ENCODE measurements at places on chromosomes 11 and 22.

GRCh38 chr11:7892840-7893254 is 38.2 kb downstream of the OR10A6 start:
- DNase-seq: no peak

DNA sequence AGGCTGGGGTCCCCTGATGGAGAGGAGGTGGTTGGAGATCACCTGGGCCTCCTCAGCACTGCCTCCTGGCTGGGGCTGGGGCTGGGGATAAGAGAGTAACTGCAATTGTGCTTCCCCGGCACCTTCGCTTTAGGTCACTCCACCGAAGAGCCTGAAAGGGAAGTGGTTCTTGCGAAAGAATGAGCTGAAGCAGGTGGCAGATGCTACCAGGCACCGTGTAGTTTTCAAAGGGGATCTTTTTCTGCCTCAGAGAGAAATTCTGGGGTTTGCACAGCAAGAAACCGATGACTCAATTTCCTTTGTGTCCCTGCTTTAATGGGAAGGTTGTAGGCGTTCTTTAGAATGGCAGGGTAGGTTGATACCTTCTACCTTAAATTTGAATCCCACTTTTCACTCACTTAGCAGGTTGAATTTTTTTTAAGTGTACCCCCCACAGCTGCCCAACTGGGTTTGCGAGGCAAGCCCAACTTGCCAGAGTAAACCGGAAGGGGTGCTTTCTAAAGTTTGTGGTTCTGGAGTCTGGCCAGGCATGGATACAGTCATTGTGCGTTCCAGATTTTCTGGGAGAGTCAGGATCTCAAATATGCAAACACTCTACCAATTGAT is 5.3 kb downstream of the CD44 start:
- peak; percentile 69 for DNase-seq

DNA sequence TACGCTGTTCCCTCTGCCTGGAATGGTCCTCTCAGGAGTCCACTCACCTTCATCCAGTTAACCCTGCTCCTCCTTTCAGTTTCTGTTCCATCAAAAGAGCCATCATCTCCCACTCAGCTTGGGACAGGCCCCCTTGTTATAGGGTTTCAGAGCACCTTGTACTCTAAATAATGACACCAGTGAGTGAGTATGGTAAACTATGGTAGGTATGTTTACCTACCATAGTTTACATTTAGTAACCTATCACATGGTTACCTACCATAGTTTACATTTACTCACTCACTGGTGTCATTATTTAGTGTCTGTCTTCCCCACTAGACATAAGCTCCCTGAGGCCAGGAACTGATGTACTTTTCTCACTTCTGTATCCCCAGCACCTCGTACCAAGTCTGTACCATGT is 130.2 kb upstream of the SESN3 start:
- no peak for DNase-seq

- no peak for DNase-seq
Observed at GRCh38 chr11:43992834-43993637, 50.6 kb downstream of the C11orf96 start.

DNA sequence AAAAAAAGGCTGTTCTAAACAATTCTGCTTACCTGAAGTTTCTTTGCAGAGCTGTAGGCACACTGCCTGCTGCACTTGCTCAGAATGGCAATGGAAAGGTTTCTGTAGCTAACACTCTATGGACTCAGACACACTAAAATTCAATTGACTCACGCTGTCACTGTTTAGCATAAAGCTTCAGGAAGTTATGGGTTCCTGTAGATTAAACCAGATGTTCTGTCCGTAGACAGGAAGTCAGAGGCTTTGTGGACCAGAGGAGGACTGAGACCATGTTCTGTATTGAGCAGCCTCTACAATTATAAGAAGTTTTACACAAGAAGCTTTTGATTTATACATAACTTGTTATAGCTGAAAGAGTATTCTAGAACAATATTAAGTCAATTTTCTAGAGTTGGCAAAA is 70.4 kb downstream of the GLYATL1 start:
- DNase-seq: no peak

DNA sequence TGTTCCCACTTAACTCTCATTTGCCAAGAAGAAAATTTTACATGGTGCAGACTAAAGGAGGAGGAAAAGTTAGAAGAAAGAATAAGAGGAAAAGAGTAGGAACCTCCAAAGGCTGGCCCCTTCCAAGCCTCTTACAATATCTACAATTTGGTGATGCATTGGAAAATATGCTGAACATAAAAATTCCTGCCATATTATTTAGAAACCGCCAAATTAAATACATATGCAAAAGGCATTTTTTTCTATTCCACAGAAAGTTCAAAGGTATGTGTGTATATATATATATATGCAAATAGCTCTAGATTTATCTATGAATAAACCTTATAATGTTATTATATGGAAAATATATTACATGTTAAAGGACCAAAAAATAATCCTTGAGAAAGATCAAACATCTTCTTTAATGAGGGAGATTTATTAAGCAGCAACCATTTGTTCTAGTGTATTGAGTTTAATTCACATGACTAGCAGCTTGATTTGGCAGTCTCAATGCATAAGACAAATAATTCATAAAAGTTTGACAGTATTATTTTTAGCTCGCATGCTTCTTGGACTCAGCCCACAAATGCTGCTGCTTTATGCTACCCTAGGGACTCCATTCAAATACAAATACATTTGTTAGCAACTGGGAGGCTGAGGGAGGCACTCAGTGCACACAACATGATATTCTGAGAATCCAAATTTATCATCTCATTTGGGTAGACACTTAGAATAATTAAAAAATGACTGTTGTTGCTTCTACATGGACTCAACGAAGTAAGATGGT is 184.9 kb downstream of the SBF2 start:
- DNase-seq: no peak

Measured in activated T-cell treated with anti-CD3 and anti-CD28 coated beads, Interleukin-2, amount 50 U/mL, for 1 hour (primary cell).